ENCODE measurements at places on chromosomes 6 and 20. TPM values are rescaled to one million over a fixed set of nuclear protein-coding genes. Genes with fewer than 3 reads are reported as not detected.

The TRIM40 gene
- total RNA-seq: not detected

The DEFB124 gene
- 1.1 TPM for total RNA-seq

The IRF4 gene
- total RNA-seq: 5.3 TPM

The POU5F1 gene
- total RNA-seq: 86.2 TPM

The TFEB gene
- total RNA-seq: 7.2 TPM

The RAB23 gene
- 51.3 TPM for total RNA-seq

The PRSS35 gene
- total RNA-seq: not detected

The LRRN4 gene
- total RNA-seq: 2.9 TPM

The FAM83B gene
- 4.5 TPM for total RNA-seq

The SSTR4 gene
- total RNA-seq: not detected

The PPP1R14C gene
- not detected for total RNA-seq

DNA sequence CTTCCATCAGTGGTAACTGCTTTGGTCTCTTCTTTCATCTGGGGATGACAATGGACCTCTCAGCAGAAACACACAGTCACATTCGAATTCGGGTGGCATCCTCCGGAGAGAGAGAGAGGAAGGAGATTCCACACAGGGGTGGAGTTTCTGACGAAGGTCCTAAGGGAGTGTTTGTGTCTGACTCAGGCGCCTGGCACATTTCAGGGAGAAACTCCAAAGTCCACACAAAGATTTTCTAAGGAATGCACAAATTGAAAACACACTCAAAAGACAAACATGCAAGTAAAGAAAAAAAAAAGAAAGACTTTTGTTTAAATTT lies 6.1 kb downstream of the EDN1 start:
- peaks cover 39% of the 10 kb centered on the region for H3K4me1 ChIP-seq
- peak; percentile 75 for DNase-seq
- H3K4me3 ChIP-seq: no peak overlapping the region
- peak overlapping the region; percentile 54 for H3K27ac ChIP-seq
- H3K36me3 ChIP-seq: no peaks in the 10 kb centered on the region

GRCh38 chr20:46357030-46357514 lies 48.8 kb upstream of the CDH22 start:
- peaks cover 74% of the 10 kb centered on the region for H3K36me3 ChIP-seq
- no peaks in the 10 kb centered on the region for H3K27me3 ChIP-seq
- no peak overlapping the region for H3K27ac ChIP-seq
- H3K4me3 ChIP-seq: no peak overlapping the region
- no peak for DNase-seq
- H3K4me1 ChIP-seq: peaks cover 72% of the 10 kb centered on the region

DNA sequence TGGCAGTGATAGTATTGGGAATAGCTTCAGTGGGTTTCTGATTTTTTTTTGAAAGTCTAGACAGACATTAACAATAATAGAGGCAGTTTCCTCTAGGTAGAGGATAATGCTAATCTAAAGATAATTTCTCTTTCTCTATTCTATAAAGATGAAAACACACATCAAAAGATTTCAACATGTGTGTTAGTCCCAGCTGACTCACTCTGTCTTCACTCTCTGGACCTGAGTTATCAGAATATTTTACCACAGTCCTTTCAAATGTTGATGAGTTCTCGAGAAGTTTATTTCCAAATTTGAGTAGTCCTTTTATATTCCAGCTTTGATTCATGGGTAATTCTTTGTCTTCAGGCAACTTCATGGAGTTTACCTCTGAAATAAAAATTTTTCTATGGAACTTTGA lies 17.1 kb downstream of the RPRD1B start:
- H3K36me3 ChIP-seq: peaks cover 43% of the 10 kb centered on the region
- H3K27ac ChIP-seq: no peak overlapping the region
- no peak overlapping the region for H3K4me3 ChIP-seq
- no peaks in the 10 kb centered on the region for H3K27me3 ChIP-seq
- no peak for DNase-seq

- peaks cover 76% of the 10 kb centered on the region for H3K27me3 ChIP-seq
- DNase-seq: peak; percentile 68
- no peak within 1 kb of the TSS for H3K4me3 ChIP-seq
Measured at GRCh38 chr20:45306431-45306982, at the start of gene RBPJL. TSS of gene RBPJL (plus strand) at chr20:45306840. CDS start at chr20:45306923, 83 bp downstream.

DNA sequence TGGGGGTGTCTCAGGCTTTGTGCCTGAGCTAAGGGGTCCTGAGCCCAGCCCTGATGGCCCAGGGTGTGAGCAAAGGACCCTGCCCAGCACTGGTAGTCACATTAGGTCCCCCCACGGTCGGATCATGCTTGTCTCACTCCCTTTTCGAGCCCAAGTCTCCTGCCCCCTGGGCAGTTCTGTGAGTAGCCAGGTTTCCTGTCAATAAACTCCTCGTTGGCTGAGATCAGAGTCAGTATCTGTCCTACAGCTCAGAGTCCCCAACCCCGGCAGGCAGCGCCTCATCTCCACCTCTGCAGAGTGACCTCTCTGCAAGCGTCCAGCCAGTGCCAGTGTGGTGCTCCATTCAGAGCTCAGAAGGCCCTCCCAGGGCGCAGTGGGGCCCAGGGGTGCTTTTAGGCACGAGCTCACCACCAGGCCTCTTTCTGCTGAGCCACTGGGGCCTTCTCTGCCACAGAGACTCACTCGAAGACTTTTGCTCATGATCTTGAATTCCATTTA lies 93.7 kb upstream of the PMEPA1 start:
- no peak for DNase-seq
- H3K27ac ChIP-seq: no peak overlapping the region
- no peaks in the 10 kb centered on the region for H3K36me3 ChIP-seq
- H3K4me1 ChIP-seq: peaks cover 12% of the 10 kb centered on the region

GRCh38 chr6:28373925-28374324 lies 24.2 kb downstream of the ZKSCAN3 start:
- no peak overlapping the region for H3K4me3 ChIP-seq
- H3K4me1 ChIP-seq: no peaks in the 10 kb centered on the region
- H3K27me3 ChIP-seq: no peaks in the 10 kb centered on the region
- H3K36me3 ChIP-seq: peaks cover 35% of the 10 kb centered on the region
- DNase-seq: no peak

GRCh38 chr6:162404951-162405350 lies 322.6 kb downstream of the PRKN start:
- H3K36me3 ChIP-seq: no peaks in the 10 kb centered on the region
- H3K4me3 ChIP-seq: no peak overlapping the region
- no peaks in the 10 kb centered on the region for H3K27me3 ChIP-seq
- H3K27ac ChIP-seq: no peak overlapping the region
- peak; percentile 16 for DNase-seq
- no peaks in the 10 kb centered on the region for H3K4me1 ChIP-seq

DNA sequence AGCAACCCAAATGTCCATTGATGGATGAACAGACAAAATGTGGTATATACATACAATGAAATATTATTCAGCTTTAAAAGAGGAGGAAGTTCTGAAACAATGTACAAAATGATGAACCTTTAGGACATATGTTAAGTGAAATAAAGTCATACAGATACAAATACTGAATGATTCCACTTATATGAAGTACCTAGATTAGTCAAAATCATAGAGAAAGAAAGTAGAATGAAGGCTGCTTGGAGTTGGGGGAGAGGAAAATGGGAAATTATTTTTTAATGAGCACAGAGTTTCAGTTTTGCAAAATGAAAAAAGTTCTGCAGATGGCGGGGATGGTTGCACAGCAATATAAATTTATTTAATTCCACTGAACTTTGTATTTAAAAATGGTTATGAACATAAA lies 12.4 kb downstream of the COL19A1 start:
- no peak for DNase-seq
- no peak overlapping the region for H3K4me3 ChIP-seq
- H3K27ac ChIP-seq: no peak overlapping the region
- H3K4me1 ChIP-seq: no peaks in the 10 kb centered on the region
- no peaks in the 10 kb centered on the region for H3K27me3 ChIP-seq
- H3K36me3 ChIP-seq: no peaks in the 10 kb centered on the region

DNA sequence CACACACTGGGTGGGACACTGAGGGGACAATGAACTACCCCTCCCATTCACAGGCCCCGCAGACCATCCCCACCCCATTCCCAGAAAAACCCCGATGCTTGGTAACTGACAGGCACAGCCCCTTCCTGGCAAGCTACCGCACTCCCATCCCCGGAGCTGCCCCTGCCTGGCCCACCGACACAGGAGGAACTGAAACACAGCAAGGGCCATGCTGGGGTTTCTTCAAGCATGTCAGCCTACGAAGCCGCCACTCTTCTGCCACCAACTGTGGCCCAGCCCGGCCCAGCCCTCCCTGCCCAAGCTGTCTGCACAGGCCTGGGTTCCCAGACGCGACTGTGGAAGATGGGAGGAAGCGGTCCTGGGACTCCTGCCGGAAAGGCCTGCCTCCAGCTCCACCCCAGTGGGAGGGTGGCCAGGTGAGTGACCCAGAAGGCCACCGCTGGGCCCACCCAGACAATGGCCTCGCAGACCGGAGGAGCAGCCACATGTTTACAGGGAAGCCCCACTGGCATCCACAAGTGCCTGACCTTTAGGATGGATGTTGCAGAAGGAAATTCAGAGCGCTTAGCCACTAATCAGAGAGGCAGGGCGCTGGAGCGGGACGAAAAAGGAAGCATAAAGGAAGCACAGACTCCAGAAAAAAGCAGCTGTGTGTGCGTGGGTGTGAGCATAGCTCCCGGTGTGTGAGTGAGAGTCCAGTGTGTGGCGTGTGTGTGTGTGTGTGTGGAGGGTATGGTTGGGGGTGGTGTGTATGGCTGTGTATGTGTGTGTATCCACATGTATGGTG lies 91.6 kb downstream of the PRND start:
- peak overlapping the region; percentile 75 for H3K27ac ChIP-seq
- DNase-seq: no peak
- H3K4me3 ChIP-seq: no peak overlapping the region
- no peaks in the 10 kb centered on the region for H3K27me3 ChIP-seq

DNA sequence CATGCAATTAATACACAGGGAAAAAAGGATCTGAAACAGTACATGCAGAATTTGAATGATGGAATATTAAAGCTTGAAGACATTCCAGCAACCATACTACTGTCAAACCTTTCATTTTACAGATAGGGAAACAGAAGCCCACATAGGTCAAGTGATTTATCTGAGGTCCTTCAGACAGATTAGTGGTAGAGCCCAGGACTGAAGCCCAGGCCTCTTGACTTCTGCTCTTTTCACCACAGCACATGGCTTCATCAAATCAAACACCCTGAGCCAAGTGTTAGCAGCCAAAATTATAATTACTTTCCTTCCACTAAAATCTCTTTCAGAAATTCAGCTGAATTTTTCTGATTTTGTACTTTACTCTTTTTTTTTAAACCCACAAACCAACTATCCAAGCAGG lies 435.6 kb upstream of the RUNX2 start:
- no peak overlapping the region for H3K27ac ChIP-seq
- H3K4me1 ChIP-seq: no peaks in the 10 kb centered on the region
- no peaks in the 10 kb centered on the region for H3K27me3 ChIP-seq
- H3K4me3 ChIP-seq: no peak overlapping the region
- DNase-seq: no peak

GRCh38 chr6:108454356-108454755 lies 106.4 kb upstream of the FOXO3 start:
- DNase-seq: no peak
- no peak overlapping the region for H3K27ac ChIP-seq
- H3K36me3 ChIP-seq: no peaks in the 10 kb centered on the region
- H3K27me3 ChIP-seq: no peaks in the 10 kb centered on the region

All from stomach (tissue), 19 donors.